ENCODE measurements at places on chromosomes 2 and 18.
A peak's percentile ranks its signal among the peaks of the same experiment; 100 is the strongest.

- DNase-seq, result no peak
Measured at GRCh38 chr2:101251844-101252407, 760 bp upstream of the CNOT11 start.

GRCh38 chr2:147223119-147223518 is 621.7 kb upstream of the ACVR2A start:
- DNase-seq, result no peak

DNA sequence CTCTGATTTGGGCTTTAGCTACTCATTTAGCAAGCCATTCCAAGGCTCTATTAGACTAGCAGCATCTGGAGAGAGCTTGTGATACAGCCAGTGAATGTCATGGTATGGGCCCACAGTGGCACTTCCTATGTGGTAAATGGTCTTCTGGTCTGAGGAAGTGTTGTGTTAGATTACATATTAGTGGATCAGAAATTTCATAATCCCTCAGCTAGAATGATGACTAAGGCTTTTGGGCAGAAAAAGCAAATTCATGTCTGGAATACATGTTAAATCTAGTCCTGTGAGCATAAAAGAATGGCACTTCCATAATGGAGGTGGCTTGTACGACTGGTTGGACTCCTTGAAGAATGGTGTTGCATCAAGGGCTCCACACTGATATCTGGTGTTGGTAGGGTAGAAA is 436.8 kb upstream of the CWC22 start:
- no peak for DNase-seq

GRCh38 chr2:26767894-26768487 is 3.9 kb downstream of the SLC35F6 start:
- DNase-seq, result no peak

DNA sequence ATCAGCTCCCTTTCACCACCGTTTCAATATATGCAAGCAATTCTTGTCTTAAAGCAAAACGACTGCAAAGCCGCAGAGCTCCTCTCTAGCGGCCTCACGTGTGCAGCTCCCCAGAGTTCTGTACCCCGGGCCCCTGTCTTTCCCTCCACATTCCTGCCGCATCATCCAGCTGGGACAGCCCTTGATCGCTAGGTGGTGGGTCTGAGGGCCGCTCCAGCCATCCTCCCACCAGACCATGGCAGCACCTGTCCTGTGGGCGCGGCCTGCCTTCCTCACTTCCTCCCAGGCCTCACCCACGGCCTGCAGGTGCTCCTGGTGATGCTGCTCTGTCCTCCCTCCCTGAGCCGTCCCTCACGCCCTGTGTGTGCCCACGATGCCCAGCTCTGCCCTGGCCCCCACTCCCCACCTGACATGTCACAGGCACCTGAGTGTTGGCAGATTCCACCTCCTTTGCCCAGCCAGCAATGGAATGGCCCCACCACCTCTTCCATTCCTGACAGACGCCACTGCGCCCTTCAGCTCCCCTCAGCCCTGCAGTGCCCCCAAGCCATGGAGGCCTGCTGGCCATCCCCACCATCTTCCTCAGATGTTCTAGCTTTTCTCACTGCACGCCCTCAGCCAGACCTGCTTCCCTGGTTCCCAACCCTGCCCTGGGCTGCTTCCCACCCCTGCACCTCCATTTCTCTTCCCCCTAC is 15.3 kb upstream of the ALLC start:
- no peak for DNase-seq

DNA sequence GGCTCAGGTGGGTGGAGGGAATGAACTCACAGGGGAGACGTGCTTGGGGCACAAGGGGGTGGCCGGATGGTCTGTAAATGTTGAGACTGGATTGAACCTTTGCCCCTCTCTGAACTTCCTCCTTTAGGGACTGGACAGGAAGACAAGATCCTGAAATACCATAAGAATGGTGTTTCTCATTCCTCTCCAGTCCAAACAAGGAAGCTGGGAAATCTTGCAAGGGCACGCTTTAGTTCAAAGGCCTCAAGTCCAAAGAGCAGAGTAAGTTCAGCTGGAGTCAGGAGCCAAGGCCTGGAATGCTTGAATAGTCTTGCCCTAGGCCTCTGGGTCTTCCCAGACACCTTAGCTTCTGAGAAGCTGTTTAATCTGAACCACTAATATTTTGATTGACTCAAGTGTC is 52.4 kb upstream of the SIX3 start:
- no peak for DNase-seq

DNA sequence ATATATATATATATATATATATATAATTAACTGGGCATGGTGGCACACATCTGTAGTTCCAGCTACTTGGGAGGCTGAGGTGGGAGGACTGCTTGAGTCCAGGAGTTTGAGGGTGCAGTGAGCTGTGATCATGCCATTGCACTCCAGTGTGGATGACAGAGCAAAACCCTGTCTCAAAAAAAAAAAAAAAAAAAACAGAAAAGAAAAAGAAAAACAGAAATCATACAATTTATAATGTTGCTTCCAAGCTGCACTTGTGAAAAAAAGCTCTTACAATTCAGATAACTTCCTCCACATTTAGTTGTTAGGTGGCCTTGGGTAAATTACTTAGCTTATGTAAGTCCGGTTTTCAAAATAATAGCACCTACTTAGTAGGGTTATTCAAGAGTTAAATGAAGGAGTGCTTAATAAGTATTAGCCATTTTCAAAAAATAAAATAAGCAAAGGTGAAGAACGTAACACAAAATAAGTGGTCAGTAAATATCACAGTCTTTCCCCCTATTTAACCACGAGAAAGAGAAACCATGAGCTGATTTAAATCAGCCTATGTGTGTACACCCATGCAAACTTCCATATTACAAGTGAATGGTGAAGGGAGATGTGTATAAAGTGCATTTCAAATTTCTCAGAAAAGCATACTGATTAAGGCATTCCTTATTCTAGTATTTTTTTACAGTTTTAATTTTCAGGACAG is 2.3 kb downstream of the WIPF1 start:
- no peak for DNase-seq

GRCh38 chr2:221005338-221005737 is 566.8 kb downstream of the EPHA4 start:
- DNase-seq, result no peak

- DNase-seq, result no peak
Measured at GRCh38 chr2:64111426-64111825, 32.8 kb downstream of the PELI1 start.

GRCh38 chr2:224666951-224667553 is 49.1 kb downstream of the CCDC195 start:
- DNase-seq, result no peak

- DNase-seq, result no peak
Measured at GRCh38 chr18:35328868-35329267, 15.4 kb downstream of the ZNF24 start.

- DNase-seq, result no peak
Measured at GRCh38 chr18:11136241-11136640, 13.1 kb downstream of the PIEZO2 start.

- no peak for DNase-seq
Measured at GRCh38 chr2:65026154-65026553, 30.1 kb upstream of the CEP68 start.

DNA sequence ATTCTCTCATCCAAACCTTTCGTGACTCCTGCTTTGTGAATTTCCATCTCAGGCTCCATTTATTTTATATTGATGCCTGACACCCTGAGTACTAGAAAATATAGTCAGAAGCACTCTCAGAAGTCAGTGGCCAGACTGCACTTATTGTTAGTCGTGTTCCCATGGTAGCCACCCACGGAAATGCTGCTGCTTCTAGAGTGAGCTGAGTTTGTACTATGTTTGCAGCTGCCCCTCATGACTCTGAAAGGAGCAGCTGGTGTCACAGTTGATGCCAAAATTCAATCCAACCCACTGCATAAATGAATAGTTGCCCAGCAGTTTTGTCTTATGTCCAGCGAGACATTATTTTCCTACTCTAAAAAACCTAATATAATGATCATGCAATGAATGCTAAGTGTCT is 265.2 kb upstream of the SPHKAP start:
- no peak for DNase-seq

- no peak for DNase-seq
Measured at GRCh38 chr2:174971868-174972781, 33.1 kb downstream of the CHN1 start.

DNA sequence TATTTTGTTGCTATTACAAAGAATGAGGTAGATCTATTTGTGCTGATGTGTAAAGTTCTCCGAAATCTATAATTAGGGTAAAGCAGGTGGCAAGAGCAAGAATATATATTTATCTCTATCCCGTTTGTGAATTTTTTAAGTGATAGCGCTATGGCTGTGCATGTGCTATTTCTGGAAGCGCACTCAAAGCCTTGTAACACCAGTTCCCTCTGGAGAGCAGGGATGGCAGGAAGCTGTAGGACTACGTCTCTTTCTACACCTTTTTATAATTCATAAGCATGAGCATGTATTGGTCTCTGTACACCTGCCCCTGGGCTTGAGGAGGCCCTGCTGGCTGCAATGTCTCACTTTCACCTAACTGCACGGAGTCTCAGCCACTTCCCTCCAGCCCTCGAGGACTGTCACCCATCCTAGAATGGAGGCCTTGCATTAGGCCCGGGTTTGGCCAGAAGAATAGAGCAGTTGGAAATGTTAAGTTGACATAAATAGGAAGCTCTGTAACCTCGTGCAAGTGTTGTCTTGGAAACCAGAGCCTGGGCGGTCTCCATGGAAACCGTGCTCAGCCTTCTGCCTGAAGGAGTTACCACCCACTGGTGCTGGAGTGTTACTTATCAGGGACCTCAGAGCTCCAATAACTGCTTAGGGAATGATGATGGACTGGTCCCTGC is 20.9 kb downstream of the ITM2C start:
- no peak for DNase-seq

- DNase-seq, result no peak
Measured at GRCh38 chr18:14747513-14748474, at the start of gene ANKRD30B. ANKRD30B (plus strand) TSS chr18:14748172; CDS start chr18:14748420, 248 bp downstream.

- DNase-seq, result no peak
Measured at GRCh38 chr18:54296062-54296461, 26.7 kb downstream of the POLI start.

DNA sequence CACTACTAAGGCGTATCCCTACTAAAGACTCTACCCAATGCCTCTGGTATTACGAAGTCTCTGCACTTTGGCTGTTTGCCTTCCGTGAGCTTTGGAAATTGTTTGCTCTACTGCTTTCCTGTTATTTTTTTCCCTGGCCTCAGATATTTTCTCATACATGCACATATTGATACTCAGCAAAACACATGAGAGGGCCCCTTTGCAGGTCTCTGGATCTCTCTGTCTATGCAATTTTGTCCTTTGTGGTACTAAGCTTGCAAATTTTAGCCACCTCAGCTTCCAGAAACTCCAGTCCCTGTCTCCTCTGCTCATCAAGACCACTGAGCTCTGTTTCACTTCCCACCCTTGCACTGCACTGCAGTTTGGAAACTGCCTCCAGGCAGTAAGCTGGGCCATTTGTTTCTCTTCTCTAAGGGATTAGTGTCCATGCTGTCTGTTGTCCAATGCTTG is 46.6 kb downstream of the TAF1B start:
- no peak for DNase-seq

GRCh38 chr2:145751629-145752028 is 1231.7 kb upstream of the ZEB2 start:
- no peak for DNase-seq

GRCh38 chr2:143758629-143759330 is 629.6 kb downstream of the ARHGAP15 start:
- DNase-seq, result no peak

DNA sequence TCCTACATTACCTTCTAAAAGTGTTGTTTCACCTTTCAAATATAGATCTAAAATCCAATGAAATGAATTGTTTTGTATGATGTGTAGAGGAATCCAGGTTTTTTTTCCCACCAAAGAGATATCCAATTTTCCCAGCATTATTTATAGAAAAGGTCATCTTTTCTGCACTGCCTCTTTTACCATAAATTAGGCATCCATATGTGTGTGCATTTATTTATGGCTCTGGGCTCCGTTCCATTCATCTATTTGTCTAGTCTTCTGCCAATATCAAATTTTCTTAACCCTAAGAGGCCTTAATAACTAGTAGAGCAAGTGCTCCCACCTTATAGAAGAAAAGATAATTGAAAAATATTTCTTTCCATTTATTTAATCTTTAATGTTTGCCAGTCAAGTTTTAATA is 88.3 kb downstream of the ATAD2B start:
- no peak for DNase-seq

DNA sequence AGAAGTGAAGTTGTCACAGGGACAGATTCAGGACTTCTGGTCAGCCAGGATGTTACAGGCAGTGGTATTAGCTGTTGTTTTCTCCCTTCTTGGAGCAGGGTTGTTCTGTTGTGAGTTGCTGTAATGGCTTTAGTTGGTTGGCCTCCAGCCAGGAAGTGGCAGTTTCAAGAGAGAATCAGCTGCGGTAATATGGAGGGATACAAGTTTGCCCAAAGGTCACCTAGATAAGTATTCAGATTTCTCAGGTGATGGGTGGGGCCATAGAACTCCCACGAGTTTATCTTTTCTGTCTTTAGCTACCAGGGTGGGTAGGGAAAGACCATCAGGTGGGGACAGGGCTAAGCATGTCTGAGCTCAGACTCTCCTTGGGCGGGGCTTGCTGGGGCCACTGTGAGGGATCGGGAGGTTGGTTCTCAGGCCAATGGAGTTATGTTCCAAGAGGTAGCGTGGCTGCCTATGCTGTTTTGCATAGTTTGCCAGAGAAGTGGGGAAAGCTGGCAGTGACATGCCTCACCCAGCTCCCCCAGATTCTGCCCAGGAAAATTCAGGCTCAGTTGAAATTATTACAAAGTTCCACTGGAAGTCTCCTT is 640.4 kb upstream of the CHAC2 start:
- no peak for DNase-seq

- DNase-seq, result peak; percentile 34
Measured at GRCh38 chr2:182240862-182241371, 185.9 kb downstream of the PDE1A start.

DNA sequence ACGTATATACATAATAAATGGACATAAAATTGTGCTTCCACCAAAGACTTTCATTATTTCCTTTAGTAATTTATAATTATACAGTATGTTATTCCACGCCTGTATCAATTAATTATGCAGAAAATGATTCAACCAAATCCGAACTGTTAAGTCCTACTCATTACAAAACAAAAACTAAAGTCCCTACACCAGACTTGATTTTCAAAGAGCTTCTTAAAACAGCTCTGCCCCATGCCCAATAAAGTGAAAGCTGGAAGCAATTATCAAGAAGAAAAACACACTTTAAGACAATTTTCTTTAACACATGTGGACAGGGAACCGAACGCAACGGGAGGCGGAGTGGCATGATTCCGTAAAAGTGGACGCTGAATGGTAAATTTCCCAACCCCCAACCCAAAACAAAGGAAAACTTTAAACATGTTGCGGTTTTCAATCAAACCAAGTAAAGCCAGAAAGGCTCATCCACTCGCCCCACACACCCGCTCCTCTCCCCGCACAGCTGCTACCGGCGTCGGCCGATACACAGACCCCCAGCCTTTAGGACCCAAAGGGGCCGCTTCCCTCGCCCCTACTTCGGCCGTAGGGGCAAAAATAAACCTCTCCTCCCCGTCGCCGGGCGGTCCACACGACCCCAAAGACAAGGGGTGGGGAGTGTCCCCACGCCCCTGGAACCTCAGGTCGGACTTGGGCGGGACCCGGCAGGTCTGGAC is 705 bp downstream of the YES1 start:
- DNase-seq, result no peak

GRCh38 chr2:160246356-160246755 is 46.3 kb upstream of the ITGB6 start:
- DNase-seq, result no peak

Measured in T-helper 2 cell (primary cell).